ENCODE measurements at places on chromosomes 2 and 18. TPM values are rescaled to one million over a fixed set of nuclear protein-coding genes. Genes with fewer than 3 reads are reported as not detected.

Gene RGPD3
- 1.2 TPM for total RNA-seq

Gene CRYGC
- total RNA-seq = not detected

Gene SLC9A4
- total RNA-seq = not detected

Gene KRTCAP3
- 17.5 TPM for total RNA-seq

DNA sequence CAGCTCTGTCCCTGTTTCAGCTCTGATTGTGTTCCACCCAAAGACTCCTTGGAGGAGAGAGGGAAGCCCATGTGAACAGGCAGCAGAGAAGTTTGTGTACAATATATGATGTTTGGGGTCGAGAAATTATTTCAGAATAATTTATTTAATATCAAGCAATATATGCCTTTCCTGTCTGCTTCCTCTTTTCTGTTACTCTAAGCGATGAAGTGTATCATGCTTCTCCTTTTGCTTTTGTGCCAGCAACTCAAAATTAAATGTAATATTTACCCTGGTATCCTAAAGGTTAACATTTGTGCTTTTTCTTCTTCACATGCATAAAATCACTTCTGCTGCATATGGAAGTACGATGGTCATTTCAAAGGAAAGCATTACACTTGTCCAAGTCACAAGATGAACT, 2.4 kb upstream of the NTSR2 start:
- no peaks in the 10 kb centered on the region for H3K36me3 ChIP-seq
- H3K4me1 ChIP-seq = no peaks in the 10 kb centered on the region
- no peak overlapping the region for H3K4me3 ChIP-seq
- H3K27ac ChIP-seq = no peak overlapping the region

- H3K27ac ChIP-seq = no peak overlapping the region
- H3K4me1 ChIP-seq = no peaks in the 10 kb centered on the region
- H3K36me3 ChIP-seq = no peaks in the 10 kb centered on the region
- H3K27me3 ChIP-seq = no peaks in the 10 kb centered on the region
Measured at GRCh38 chr2:34143149-34143548, 544.0 kb upstream of the FAM98A start.

Measured in thyroid gland (tissue), 4 donors.